Activated T-helper 9 cell treated with anti-CD3 and anti-CD28 coated beads, Interleukin-2, amount 50 U/mL, for 16 hours (primary cell): ENCODE measurements at places on chromosomes 11 and 22.
A peak's percentile ranks its signal among the peaks of the same experiment; 100 is the strongest.

GRCh38 chr11:102734650-102735049 is 9.9 kb upstream of the MMP8 start:
- no peak for DNase-seq

- peak; percentile 45 for DNase-seq
Observed at GRCh38 chr22:46367707-46368191, 32.2 kb downstream of the TRMU start.

DNA sequence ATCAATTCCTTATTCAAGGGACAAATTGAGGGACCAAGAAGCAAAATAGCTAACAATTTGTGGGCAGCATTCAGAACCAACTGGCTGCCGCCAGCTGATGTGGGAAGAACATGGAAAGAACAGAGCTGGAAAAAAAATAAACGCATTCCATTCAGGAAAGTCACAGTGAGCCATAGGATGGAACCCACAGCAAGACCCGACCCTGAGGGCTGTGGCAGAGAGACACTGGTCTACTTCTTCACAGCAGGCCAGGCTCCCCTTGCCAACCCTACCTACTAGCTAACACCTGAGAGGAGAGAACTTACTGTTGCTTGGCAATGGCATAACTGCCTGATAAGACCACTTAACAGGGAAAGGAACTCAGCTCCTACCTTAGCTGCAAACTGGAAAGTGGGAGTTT is 123.5 kb upstream of the APOA1 start:
- DNase-seq, result no peak

GRCh38 chr11:75523189-75523588 is 2.6 kb downstream of the GDPD5 start:
- no peak for DNase-seq

- DNase-seq, result no peak
Observed at GRCh38 chr11:35407041-35407440, 12.3 kb downstream of the SLC1A2 start.

GRCh38 chr11:44167046-44167445 is 71.6 kb downstream of the EXT2 start:
- DNase-seq, result no peak

- DNase-seq, result no peak
Observed at GRCh38 chr11:130603335-130603906, 155.0 kb downstream of the ADAMTS15 start.

- no peak for DNase-seq
Observed at GRCh38 chr22:37951305-37951704, 2.1 kb downstream of the C22orf23 start.

DNA sequence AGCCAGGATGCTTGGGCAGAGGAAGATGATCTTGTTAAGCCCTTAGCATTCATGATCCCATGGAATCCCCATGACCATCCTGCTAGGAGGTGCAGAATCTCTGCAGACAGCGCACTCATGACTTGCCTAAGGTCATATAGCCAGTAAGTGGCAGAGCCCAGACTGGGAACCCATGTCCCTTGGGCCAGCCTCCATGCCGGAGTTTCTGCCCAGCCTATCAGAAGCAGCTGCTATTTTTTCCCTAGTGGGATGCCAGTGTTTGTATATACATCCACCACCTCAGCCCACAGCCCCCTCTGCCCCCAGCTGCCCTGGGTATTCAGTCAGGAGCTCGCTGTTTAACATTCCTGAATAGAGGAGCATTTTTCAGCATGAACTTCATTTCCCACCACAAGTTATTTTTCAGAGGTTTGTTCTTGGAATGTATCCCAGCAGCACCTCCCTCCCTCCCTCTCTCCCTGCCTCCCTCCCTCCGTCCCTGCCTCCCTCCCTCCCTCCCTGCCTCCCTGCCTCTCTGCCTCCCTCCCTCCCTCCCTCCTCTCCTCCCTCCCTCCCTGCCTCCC is 34.4 kb upstream of the SUSD2 start:
- no peak for DNase-seq

DNA sequence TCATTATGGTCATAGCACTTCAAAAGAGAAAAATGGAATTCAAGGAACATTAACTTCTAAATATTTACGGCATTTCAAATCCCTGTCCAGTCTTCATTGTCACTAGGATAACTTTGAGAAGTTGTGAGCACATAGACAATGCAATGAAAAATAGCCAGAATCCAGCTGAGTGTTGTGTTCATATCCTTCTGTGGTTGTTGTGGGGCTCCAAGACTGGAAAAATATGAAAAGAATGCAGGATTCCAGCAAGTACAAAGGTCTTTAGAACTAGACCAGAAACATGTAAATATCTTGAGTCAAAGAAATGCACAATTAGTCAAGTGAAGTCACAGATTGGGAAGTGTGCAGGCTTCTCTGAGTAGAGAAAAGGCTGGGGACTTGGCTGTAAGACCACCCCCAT is 68.7 kb downstream of the WT1 start:
- no peak for DNase-seq

DNA sequence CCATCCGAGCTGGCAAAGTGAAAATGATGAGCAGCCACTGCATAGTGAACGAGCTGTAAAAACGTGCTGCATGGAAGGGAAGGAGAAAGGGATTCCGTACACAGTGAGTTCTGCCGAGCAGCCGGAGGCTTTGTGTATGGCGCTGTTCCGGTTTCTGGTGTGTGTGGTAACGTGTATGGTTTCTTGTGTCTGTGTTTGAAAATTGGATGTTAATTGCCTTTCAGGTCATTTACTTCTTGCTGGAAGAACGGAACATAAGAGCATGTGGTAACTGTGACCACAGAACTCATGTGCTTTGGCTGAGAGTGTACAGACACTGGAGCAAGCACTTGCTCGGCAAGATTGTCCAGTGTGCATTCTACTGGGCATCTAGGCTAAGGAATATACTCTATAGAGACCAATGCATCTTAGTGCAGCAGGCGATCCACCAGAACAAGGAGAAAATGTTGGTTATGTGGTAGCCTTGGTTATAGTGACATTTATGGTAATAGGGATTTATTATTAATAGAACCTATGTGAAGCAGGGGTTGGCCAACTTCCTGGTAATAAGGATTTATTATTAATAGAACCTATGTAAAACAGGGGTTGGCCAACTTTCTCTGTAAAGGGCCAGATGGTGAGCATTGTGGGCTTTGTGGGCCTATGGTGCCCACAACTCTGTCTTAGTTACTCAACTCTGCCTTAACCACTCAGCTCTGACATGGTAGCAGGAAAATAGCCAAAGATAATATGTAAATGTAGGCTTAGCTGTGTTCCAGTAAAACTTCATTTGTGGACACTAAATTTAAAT is 49.2 kb downstream of the GRAMD1B start:
- DNase-seq, result no peak

DNA sequence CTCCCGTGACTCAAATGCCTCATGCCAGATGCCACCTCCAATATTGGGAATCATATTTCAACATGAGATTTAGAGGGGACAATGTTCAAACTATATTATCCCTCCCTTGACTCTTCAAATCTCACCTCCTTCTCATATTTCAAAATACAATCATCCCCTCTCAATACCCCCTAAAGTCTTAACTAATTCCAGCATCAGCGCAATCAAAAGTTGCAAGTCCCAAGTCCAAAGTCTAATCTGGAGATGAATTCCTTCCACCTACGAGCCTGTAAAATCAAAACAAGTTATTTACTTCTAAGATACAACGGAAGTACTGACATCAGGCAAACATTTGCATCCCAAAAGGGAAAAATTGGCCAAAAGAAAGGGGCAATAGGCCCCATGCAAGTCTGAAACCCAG is 67.2 kb upstream of the SC5D start:
- no peak for DNase-seq

GRCh38 chr11:45142241-45143055 is 4.0 kb upstream of the PRDM11 start:
- no peak for DNase-seq

DNA sequence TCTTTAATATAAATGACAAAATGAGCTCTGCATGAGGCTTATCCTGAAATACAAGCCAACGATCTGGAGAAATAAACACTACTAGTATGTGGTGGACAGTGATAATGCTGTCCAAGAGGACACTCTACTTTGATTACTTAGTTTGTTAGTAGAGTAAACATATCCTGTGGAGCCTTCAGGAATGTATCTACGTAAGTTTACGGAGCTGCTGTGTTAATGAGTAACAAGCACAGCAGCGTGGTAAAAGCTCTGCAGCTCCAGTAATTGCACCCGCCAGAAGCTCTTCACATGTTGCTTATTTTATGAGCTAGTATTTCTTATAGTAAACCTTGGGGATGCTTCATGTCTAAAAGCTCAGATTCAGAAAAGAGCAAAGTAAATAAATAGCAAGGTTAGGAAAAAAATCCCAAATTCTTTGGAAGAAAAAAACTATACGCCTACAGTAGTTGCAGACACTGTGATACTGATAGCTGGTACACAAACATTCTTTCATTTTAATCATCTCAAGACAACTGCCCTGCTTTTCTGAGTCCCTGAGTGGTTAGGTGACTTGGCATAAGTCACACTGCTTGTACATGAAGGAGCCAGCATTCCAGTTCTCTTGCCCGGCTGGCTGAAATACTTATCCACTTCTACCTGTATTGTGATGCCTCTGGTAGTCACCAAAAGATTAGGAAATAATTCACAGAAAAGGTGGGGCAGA is 32.7 kb upstream of the CCDC34 start:
- DNase-seq, result no peak

DNA sequence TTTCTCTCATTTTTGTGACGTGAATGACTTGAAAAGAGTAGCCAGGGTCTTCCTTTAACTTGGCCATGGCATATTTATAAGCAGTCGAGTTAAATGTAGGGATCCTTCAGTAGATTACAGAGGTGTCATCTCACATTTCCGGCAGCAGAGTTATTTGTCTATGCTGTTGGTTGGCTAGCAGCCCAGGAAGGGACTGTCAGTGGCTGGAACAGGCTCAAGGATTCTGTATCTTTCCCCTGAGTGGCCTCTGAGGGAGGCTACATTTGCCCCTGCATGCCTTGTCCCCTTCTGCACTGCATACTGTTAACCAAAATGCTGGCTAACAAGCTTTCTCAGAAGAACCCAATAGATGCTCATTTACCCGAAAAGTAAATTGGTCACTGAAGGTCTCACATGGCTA is 187.6 kb downstream of the PGR start:
- DNase-seq, result no peak

DNA sequence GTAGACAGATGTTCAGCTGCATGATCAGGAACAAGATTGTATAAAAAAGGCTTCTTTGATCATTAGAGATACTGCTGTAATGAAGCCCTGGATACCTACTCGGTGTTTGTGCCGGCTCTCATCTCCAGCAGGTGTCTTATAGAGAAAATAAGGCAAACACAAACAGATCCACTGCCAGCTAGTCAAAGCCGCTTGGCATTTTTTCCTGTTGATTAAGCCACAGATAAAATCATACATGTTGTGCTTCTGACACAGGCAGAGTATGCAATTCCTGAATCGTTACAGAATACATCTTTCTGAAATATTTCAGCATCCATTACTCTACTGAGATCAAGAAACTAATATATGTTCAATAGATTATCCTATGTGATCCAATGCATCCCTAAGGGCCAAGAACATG is 206.9 kb downstream of the CADM1 start:
- DNase-seq, result no peak

DNA sequence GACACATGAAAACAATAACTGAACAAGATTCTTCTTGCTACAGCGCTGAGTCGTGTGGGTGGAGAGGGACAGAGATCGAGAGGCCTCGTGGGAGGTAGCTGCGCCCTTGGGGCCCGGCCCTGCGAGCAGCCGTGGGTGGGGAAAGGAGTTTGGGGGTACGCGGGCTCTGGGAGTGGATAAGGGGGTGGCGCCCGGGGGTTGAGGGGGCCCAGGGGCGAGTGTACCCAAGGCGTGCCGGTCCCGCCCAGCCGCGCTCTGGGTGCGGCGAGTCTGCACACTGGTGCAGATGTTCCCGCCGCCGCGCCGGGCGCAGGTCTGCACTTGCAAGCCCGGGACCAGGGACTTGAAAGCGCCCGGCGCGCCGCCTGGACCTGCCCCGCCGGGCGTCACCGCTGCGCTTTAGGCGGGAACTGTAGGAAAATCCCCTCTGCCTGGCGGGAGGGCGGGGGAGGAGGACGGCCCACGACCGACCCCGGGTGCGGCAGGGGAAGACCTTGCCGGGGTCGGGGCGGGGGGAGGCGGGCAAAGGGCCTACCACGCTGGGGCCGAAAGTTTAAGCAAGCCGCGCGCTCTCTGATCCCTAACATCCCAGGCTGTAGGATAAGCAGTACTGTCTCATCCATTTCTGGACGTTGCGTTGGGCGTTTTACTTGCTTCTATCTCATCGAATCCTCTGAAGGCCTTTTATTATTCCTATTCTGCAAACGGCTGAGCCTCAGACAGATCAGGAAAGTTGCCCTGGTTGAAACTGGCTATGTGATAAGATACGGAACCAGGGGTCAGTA is 1.4 kb upstream of the KREMEN1 start:
- peak; percentile 11 for DNase-seq

- DNase-seq, result no peak
Observed at GRCh38 chr11:8080674-8081590, at the start of gene TUB. TUB (plus strand) TSS chr11:8081211; CDS start chr11:8081511, 300 bp downstream.

GRCh38 chr11:118002541-118003423 is 16.6 kb downstream of the IL10RA start:
- DNase-seq, result peak; percentile 33

- no peak for DNase-seq
Observed at GRCh38 chr22:29886596-29886995, 3.6 kb downstream of the MTMR3 start.

DNA sequence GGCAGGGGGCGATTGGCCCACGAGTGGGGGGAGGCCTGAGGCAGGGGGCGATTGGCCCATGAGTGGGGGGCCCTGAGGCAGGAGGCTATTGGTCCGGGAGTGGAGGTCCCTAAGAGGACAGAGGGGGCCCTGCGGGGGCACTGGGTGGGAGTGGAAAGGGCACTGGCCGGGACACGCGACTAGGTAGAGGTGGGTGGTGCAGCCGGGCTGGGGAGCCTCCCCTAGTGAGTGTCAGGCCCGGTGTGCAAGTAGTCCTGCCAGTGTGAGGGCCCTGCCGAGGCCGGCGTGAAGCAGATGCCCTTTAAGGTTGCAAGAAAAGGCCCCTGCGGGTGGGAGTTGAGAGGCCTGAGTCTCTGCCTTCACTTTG is 909 bp upstream of the BRD1 start:
- no peak for DNase-seq

DNA sequence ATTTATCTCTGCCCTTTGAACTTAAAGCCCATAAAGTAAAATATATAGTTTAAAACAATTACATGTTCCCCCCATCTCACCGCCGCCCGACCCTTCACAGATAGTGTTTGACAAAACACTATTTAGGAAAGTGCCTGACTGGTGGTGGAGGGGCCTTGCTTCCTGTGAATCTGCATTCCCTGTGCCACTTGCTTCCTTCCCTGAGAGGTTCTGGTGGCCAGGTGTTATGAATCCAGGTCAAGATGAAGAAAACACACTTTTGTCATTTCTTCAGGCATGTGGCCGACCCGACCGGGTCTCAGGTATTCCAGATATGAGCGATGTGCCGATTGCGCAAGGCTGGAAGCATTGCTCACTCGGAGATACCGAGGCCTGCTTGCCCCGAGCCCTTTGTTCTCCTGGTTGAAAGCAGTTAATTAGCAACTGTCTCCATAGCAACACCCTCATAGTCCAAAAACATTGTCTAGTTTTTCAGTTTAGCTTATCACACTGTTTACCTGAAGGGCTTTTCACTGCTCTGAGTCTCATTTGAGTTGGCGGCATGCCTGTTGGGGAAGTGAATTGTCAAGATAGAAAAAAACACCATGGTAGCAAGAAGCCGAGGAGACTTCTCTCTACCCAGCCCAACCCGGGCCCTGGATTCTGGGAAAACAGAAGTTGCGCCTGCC is 128.3 kb downstream of the TEAD1 start:
- no peak for DNase-seq

- no peak for DNase-seq
Observed at GRCh38 chr11:85718991-85719807, 33.2 kb upstream of the CCDC89 start.
